A549 treated with RU486 at 1 μM for 4 hours (cell line): ENCODE measurements at places on chromosomes 3 and 15. TPM values are rescaled to one million over a fixed set of nuclear protein-coding genes. Genes with fewer than 3 reads are reported as not detected.

Gene FAH
- total RNA-seq, result 35.3 to 43.5 TPM (median 37.0 TPM) in 5 replicates

Gene FBXO40
- total RNA-seq, result not detected in 5 replicates

Gene PDCD7
- 21.6 to 31.2 TPM (median 30.0 TPM) in 5 replicates for total RNA-seq

Gene ULK4
- total RNA-seq, result 5.4 to 10.9 TPM (median 7.1 TPM) in 5 replicates

Gene GRIP2
- 0.97 to 2.4 TPM (median 1.9 TPM) in 5 replicates for total RNA-seq

Gene CCR1
- total RNA-seq, result 0.05 TPM in 1 of 5 replicates, not detected in the others
